ENCODE measurements at places on chromosomes 7 and 10.

DNA sequence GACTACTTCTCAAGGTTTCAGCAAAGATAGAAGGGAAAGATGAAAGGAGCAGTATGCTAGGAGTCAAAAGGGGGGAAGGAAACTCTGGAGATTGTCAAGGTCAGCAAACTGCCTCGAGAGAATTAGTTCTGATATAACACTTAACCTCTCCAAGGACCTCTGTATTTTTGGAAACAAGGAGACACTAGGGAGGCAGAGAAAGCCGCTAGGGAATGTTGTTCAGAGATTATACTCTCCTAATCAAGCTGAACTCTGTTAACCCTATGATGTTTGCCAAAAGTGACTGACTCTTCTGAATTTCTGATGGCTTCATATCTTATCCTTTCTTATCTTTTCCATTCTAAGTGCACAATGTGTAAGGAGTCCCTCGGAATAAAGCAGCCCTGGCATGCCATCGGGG lies 27.1 kb downstream of the CREM start:
- no peak for DNase-seq

GRCh38 chr10:132479603-132480221 lies 57.9 kb upstream of the INPP5A start:
- no peak for DNase-seq

- DNase-seq: no peak
These were observed 91.0 kb upstream of the PDCD4 start for GRCh38 chr10:110780704-110781103.

DNA sequence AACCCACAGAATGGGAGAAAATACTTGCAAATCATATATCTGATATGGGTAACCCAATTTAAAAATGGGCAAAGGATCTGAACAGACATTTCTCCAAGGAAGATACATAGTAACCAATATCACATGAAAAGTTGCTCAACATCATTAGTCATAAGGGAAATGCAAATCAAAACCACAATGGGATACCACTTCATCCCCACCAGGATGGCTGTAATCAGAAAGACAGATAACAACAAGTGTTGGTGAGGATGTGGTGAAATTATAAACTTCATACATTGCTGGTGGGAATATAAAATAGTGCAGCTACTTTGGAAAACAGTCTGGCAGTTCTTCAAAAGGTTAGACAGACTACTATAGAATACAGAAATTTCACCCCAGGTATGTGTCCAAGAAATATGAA lies 19.3 kb downstream of the AOC1 start:
- DNase-seq: no peak

GRCh38 chr10:52502237-52502636 lies 188.2 kb downstream of the DKK1 start:
- no peak for DNase-seq

DNA sequence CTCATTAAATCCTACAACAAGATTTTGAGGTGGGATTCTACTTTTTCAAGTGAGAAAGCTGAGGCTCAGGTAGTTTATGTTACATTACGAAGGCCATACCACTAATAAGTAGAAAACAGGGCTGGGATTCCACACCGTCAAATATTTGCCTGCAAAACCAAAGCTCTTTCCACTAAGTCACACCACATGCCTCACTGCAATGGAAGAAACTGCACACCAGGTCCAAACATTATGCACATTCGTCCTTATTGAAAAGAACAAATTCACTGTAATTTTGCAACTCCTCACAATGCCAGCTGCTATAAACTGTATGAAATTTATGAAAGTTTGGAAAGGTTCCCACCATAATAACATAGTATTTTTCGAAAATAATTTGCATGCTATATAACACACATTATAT lies 66.5 kb downstream of the DGKB start:
- DNase-seq: no peak

DNA sequence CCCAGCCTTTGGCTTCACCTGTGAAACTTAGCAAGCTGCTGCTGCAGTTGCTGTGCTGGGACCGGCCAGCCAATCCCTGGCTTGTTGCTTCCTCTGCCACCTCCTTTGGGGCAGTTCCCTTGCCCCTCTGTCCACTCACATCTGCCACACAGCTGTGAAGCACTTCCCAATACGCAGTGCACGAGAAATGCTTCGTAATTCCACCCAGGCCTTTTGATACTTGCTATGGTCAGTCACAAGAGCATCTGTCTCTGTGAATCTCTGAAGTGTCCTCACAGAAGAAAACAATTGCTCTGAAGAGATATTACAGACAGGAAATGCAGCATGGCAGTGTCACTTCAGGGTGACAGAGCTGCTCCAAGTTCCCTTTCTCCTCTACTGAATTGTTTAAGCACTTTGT lies 208.5 kb downstream of the PTEN start:
- DNase-seq: no peak

GRCh38 chr10:108970016-108970415 lies 953.3 kb downstream of the XPNPEP1 start:
- DNase-seq: peak; percentile 61

DNA sequence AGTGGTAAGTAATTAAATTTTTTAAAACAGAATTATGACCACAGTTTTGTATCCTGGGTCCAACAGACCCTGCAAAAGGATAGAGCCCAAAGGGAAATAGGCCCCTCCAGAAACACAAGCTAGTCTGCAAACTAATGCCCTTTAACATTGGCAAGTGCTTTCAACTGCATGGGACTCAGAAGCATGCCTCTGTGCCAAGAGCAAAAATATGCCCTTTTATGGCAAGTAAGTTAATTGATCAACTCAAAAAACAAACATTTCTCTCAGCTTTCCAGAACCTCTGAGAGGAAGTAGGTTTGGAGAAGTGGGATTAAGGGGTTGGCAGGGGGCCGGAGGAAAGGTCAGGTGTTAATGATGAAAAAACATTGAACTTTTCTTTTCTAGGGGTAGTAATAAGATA lies 186.6 kb upstream of the PRSS1 start:
- no peak for DNase-seq

GRCh38 chr7:47826754-47827153 lies 121.5 kb downstream of the PKD1L1 start:
- no peak for DNase-seq

GRCh38 chr10:101075775-101076174 lies 14.0 kb downstream of the KAZALD1 start:
- DNase-seq: no peak

DNA sequence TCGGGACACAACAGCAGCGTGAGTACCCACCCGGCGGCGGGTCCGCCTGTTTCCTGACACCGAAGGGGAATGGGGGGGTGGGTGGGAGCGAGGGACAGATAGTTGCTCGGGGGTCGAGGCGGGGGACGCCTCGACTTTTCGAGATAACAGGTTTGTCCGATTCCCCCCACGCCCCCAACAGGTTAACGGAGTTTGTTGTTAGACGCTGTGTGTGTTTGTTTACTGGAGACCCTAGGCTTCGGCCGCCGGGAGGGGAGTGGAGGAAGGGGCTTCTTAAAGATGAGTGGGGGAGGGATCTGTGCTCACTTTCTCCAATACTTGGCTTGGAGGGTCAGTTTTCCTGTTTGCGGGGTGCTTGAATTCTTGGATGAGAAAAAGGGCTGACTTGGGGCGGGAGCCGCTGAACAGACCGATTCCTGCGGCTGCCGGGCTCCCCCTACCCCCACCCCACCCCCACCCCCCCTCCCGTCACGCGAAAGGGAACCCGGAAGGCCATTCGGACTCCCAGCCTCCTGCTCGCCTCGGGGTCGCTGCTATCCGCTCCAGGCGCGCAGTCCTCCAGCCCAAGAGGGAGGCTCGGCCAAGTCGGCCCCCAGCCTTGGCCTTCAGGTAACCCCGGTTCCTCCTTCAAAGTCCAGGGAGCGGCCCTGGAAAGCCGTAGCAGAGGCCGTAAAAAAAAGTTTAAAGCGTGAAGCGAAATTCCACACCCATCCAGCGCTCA lies 1.0 kb downstream of the SORCS3 start:
- no peak for DNase-seq

GRCh38 chr7:123372368-123372767 lies 162.0 kb downstream of the IQUB start:
- no peak for DNase-seq

GRCh38 chr10:77004917-77005564 lies 632.6 kb downstream of the KCNMA1 start:
- peak; percentile 62 for DNase-seq

DNA sequence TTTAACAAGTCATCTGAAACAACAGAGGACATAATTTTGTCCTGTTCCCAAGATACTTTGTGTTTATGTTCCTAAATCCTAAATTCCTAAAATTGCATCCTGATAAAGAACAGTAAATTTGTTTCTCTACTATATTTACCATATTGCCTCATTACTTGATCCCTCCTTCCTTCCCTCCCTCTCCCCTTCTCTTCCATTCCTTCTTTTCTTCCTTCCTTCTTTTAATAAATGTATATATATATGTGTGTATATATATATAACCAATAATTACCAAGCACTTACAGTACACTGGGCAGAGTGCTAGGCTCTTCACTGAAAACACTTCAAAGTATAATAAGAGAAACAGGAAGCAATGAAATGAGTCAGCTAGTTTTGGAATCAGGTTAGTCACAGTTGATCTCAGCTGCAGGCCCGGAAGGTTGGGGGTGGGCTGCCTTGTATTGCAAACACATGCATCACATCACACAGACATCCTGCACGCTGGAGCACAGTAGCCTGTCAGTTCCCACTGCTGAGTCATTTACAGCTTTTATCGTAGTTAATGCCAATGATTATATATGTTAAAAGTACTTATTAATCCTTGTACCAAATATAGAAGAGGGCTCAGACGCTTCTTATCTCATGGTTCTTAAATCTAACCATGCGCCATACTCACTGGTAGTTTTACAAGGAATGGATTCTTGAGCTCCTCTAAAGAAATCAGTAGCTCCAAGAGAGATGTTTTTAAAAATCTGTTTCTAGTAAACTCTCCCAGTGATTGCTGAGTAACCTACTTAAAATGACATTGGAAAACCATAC lies 551.7 kb downstream of the GRM8 start:
- DNase-seq: peak; percentile 71
